ENCODE measurements at places on chromosomes 2 and 18. TPM values are rescaled to one million over a fixed set of nuclear protein-coding genes. Genes with fewer than 3 reads are reported as not detected.

Gene BMP10
- total RNA-seq, result 9.5 TPM

Gene SLC38A11
- total RNA-seq, result 2.9 TPM

Gene SULT6B1
- not detected for total RNA-seq

DNA sequence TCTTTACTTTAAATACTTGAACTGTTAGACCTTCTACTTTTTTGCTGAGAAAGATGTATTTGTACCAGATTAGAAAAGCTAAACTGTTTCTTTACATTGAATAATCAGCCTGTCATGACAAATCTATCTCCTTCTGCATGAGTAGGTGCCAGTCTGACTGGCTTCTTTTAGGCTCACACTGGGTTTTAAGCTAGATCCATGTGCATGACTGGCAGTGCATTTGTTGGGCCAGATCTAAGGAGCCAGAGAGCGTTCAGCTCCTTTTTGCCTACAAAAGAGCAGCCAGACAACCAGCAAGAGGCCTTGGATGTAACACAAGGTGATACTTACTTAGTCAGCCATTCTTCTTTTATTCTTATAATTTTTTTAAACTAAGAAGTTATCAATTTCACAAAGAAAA is 82.0 kb upstream of the OTX1 start:
- DNase-seq, result no peak

- DNase-seq, result no peak
These were observed 116.4 kb downstream of the PLB1 start for GRCh38 chr2:28612131-28612812.

DNA sequence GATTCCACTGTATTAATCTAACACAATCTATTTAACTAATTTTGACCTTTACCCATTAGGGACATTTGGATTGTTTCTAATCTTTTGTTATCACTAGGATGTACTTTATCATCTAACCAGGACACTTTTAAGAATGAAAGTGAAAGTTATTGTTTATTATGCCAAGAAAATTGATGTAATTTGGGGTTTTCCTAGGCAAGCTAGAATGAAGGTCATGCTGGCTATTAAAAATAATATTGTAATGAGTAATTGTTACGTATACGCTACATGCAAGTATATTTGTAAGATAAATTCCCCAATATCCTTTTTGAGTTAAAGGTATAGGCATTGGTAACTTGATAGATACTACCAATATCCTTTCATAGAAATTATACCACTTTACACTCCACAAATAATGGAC is 74.6 kb downstream of the COL5A2 start:
- DNase-seq, result no peak

- DNase-seq, result no peak
These were observed 274.6 kb downstream of the AFF3 start for GRCh38 chr2:99867770-99868169.
